Right lobe of liver (tissue), 6 donors: ENCODE measurements at places on chromosomes 12 and 14. TPM values are rescaled to one million over a fixed set of nuclear protein-coding genes. Genes with fewer than 3 reads are reported as not detected.

Gene TAS2R13
- total RNA-seq = 0.51 TPM

Gene RGS6
- total RNA-seq = not detected

Gene TMEM179
- total RNA-seq = 0.17 TPM

Gene UBE2N
- total RNA-seq = 36.2 TPM

Gene CCDC198
- 30.2 TPM for total RNA-seq

Gene AKAP5
- 0.21 TPM for total RNA-seq

Gene MYF6
- total RNA-seq = not detected

DNA sequence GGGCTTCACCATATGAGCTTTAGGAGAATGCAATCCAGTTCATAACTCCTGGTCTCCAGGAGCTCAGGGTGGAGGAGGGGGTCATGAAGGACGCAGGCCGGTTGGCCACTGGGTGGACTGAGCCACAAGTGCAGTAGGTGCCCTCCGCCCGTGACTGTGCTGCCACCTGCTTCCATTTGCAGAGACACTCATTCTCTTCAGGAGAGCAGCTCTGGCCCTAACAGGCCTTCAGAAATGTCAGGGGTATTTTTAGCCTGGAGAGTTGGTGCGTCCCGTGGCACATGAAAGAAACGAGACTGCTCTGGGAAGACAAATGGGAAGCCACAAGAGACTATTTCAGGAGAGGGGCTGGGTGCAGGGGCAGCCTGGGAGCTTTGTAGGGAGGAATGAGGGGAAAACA is 74.6 kb upstream of the MYL2 start:
- no peak for DNase-seq

GRCh38 chr12:57341275-57341990 is 89.4 kb downstream of the R3HDM2 start:
- DNase-seq = no peak

DNA sequence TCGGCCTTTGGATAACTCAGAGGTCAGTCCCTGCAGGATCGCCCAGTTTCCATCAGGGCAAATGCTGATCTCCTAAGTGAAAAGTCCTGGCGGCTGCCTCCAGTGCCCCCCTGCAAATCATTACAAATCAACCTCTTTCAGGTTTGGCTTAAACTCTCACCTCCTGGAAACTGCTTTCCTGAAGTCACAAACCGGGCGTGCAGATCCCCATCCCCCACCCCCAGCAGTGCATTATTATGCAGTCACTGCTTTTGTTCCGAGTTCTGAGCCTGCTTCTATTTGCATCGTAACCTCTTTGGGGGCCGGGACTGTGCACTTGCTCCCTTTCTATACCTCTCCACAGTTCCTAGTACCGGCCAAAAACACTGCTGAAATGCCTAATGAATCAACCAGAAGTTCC is at the start of gene USP44:
USP44 (minus strand) TSS at position 172 of the 400 bp plus-strand sequence. CDS start 17,220 bp downstream, outside the sequence.
- no peak for DNase-seq

GRCh38 chr12:124861898-124862676 is 1.6 kb downstream of the SCARB1 start:
- no peak for DNase-seq

- no peak for DNase-seq
Measured at GRCh38 chr12:39723831-39724230, 104.2 kb upstream of the ABCD2 start.

- no peak for DNase-seq
Measured at GRCh38 chr12:2895511-2895910, 4.8 kb downstream of the TULP3 start.

- DNase-seq = no peak
Measured at GRCh38 chr12:6667559-6668210, 4.8 kb upstream of the ING4 start.

DNA sequence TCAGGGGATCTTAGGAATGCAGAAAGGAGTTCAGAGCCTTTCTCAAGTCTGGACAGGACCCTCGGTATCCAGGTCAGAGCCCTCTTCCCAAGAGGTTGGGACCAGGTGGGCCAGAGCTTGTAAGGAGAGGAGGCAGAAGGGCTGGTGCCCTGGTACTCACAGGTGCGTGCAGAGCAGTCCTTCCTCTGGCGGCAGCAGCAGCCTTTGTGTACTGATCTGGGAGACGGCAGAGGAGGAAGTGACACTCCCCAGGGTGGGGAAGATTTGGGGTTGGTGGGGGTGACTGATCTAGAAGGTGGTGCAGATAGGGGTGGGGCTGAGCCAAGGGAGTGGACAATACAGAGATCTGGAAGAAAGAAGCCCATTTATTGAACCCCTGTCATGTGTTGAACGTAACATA is at the start of gene ITGB7:
ITGB7 (minus strand) TSS at position 210 of the 400 bp plus-strand sequence. CDS start 6,808 bp downstream, outside the sequence.
- DNase-seq = no peak

DNA sequence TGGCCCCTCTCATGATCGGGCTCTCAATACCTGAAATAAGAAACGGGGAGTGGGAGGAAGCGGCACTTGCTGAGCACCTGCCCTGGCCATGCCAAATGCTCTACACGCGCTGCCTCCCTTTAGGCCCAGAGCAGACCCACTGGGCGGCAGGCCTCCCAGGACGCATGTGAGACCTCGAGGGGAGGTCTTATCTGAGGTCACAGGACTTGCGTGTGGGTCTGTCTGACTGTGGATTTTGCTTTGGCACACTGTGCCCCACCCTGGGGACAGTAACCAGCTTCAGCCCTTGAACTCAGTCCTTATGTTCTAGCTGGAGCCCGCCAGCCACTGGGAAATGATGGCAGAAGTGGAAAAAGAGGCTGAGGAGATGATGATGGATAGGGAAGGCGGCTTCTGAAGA is 91.8 kb downstream of the RBM19 start:
- no peak for DNase-seq

DNA sequence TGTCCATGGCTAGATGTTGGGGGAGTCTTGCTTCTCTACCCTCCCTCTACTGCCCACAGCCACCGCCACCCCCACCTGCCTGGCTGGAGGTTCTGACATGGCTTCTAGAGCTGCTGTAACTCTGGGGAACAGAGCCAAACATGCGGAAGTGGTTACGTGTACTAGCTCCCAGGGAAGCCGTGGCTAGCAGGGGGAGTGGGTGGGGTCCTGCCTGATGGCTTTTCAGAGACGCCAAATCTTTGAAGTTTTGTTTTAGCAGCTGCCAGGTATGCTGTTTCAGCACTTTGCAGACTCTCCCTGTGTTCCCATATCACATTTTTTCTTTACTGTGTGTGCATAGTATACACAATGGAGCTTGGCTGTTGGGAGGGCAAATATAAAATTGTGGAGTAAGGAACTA is 150.3 kb downstream of the TGFB3 start:
- DNase-seq = peak; percentile 40

GRCh38 chr14:98711453-98711852 is 560.5 kb downstream of the BCL11B start:
- no peak for DNase-seq

DNA sequence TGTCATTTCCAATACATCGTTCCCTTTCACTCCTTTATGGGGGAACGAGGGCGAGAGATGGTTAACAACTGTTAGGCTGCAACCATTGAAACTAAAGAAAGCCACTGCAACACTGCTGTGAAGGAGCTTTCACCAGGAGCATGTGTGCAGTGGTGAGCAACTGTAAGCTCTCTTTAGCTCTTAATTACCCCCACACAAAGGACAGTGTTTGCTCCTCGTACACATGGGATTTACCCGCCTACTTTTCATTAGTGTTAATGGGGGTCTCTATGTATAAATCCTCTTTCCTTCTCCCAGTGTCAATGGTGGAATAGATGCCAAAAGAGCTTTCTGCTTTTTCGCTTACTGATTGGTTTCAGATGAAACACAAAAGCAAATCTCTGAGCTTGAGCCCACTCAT is 343.1 kb downstream of the FLRT2 start:
- no peak for DNase-seq

DNA sequence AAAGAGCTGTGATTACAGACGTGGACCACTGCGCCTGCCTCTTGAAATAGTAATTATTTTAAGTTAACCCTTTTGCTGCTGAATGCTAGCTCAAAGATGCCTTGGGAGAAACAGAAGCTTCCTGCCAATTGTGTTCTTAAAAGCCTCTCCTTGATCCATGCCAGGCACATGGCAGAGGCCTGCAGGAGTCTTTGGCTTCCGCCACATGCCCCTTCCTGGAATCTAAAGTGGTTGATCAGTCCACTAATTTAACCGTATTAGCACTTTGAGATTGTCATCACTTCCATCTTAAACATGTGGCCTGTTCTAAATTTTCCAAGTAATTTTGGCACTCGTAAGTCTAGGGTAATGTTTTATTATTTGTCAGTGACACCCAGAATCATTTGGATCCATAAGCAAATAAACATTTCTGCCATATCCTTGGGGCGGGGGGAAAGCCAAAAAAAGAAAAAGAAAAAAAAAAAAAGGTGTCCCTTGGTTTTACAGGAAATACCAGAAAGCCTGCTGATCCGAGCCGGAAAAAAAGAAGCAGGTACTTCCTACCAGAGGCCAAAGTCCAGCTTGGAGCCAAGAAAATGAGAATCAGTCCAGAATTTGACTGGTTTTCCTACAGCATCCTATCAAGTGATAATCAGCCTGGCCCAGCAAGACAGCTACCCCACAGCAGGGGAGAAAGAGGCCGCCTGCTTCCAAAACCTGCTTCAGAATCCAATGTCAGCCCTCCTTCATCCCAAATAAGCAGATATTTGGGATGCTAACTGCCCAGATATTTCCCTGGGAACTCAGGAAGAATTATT is 104.8 kb downstream of the KCNK10 start:
- DNase-seq = no peak

GRCh38 chr12:111705672-111706071 is 19.8 kb downstream of the ACAD10 start:
- no peak for DNase-seq

DNA sequence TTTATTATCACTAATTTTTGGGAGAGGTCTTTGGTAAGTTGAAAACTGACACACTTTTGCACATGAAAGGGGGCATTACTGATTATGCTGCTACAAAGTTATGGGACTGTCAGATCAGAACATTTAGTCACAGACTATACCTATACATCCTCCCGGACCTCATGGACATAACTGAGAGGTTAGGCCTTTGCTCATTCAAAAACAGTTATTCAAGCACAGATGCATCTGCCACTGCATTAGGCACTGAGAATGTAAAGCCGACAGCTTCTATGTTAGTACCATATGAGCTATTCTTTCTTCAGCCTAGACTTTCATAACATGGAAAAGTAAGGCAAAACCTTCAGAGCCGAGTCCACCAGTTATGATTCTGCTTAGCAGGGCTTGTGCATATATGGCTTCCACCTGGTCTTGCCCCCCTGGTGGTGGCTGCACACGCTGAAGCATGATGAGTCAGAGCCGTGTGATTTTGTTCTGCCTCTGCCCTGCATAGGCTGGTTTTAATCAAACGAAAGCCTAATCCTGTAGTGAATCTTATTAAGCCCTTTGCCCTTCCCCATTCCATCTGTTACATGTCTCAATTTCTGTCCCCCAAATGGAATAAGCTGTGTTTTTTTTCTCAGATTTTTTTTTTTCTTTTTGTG is 21.8 kb upstream of the RNU6-8 start:
- DNase-seq = no peak

- no peak for DNase-seq
Measured at GRCh38 chr12:56541631-56542030, 20.0 kb downstream of the RBMS2 start.

- peak; percentile 86 for DNase-seq
Measured at GRCh38 chr12:47773062-47773857, at the start of gene SLC48A1. Gene SLC48A1, plus strand, starts transcription at chr12:47773238. Its CDS starts 67 bp downstream, at chr12:47773305.

DNA sequence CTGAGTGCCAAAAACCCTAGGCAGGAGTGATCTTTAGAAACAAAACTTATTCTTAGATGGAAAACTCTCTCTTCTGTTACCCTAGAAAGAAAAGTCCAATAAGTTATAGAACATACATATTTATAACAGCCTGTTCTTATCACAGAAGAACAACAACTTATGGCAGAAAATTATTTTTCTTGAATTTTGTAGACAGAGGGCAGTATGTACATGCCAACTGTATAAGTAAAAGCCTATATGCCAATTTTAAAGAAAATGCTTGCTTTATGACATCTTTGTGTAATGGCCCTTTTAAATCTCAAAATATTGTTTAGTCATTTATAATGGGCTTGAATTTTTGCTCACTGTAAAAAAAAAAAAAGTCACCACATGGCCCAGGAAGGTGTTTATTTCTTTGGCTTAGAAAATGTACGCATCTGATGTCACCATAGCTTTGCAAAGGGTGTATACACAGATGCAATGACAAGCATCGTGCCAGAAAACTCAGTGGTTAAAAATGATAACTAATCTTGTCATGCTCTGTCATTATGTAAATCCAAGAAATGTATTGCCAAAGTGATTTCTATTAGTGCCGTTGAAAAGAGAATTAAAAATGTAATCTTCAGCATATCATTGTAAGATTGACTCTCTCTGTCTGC is 38.3 kb upstream of the GRIP1 start:
- DNase-seq = no peak

GRCh38 chr12:49322367-49322707 is 718 bp upstream of the TROAP start:
- no peak for DNase-seq

DNA sequence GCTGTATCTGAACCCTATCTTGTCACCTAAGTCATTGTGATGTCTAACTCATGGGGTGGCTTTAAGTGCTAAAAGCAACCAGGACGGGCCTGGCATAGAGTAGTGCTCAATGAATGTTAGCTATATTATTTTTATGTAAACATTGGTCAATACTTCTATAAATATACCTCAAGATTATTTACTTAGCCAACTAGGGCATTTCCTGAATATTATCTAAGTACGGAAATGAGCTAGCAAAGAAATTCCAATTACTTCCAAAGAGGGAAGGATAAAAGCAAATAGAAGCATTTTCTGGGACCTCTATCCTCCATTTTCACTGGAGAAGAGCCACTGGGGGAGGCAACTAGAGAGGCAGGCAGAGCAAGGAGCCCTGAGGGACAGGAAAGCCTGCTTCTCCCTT is 20.6 kb downstream of the CCDC92 start:
- DNase-seq = no peak

GRCh38 chr14:101088395-101088667 is 184.8 kb upstream of the RTL1 start:
- no peak for DNase-seq
